ENCODE measurements at places on chromosomes 16 and 17. TPM values are rescaled to one million over a fixed set of nuclear protein-coding genes. Genes with fewer than 3 reads are reported as not detected.

The SPN gene
- total RNA-seq, result 1.8 TPM

The TOX3 gene
- 22.5 TPM for total RNA-seq

The CTF1 gene
- not detected for total RNA-seq

The SDR42E1 gene
- total RNA-seq, result not detected

The PLXDC1 gene
- total RNA-seq, result 8.4 TPM

The GRAPL gene
- total RNA-seq, result not detected

The EVPLL gene
- total RNA-seq, result 0.29 TPM

The SEZ6L2 gene
- 8.4 TPM for total RNA-seq

The TAX1BP3 gene
- 126 TPM for total RNA-seq

The RRAD gene
- 3.6 TPM for total RNA-seq

All from stomach (tissue), 19 donors.